ENCODE measurements at places on chromosomes 12 and 14. TPM values are rescaled to one million over a fixed set of nuclear protein-coding genes. Genes with fewer than 3 reads are reported as not detected.

The MIP gene
- total RNA-seq: 0.13 TPM

The SALL2 gene
- total RNA-seq: 5.0 TPM

The MANSC4 gene
- not detected for total RNA-seq

The TBC1D30 gene
- 0.33 TPM for total RNA-seq

The ISCU gene
- total RNA-seq: 101 TPM

The TUNAR gene
- not detected for total RNA-seq

The TESPA1 gene
- not detected for total RNA-seq

The NPAS3 gene
- total RNA-seq: 0.76 TPM

The DMAC2L gene
- 4.2 TPM for total RNA-seq

The MVK gene
- 12.4 TPM for total RNA-seq

The RFLNA gene
- 5.7 TPM for total RNA-seq

The HOXC10 gene
- not detected for total RNA-seq

The TPPP2 gene
- not detected for total RNA-seq

The GRIN2B gene
- not detected for total RNA-seq

The TRMT5 gene
- 11.5 TPM for total RNA-seq

The KRT85 gene
- total RNA-seq: not detected

The PIANP gene
- total RNA-seq: 1.3 TPM

The SOAT2 gene
- not detected for total RNA-seq

The LYZ gene
- total RNA-seq: not detected

The SLC38A6 gene
- 38.7 TPM for total RNA-seq

The C12orf42 gene
- not detected for total RNA-seq

The FGFR1OP2 gene
- 45.5 TPM for total RNA-seq

The ERP27 gene
- not detected for total RNA-seq

The CCER1 gene
- not detected for total RNA-seq

The FAIM2 gene
- total RNA-seq: 3.7 TPM

The BMP4 gene
- 20.0 TPM for total RNA-seq

The SYNDIG1L gene
- under 0.01 TPM for total RNA-seq

The JAG2 gene
- total RNA-seq: 4.0 TPM

The MYF5 gene
- total RNA-seq: not detected

The MDGA2 gene
- not detected for total RNA-seq

The GZMH gene
- total RNA-seq: not detected

The PROX2 gene
- not detected for total RNA-seq

The ADAM21 gene
- 0.86 TPM for total RNA-seq

The DERA gene
- total RNA-seq: 29.1 TPM

The FOXN4 gene
- not detected for total RNA-seq

The BATF gene
- total RNA-seq: 0.26 TPM

The CRIP2 gene
- total RNA-seq: 89.3 TPM

The RPL10L gene
- total RNA-seq: not detected
